ENCODE measurements at places on chromosomes 5 and 9.

DNA sequence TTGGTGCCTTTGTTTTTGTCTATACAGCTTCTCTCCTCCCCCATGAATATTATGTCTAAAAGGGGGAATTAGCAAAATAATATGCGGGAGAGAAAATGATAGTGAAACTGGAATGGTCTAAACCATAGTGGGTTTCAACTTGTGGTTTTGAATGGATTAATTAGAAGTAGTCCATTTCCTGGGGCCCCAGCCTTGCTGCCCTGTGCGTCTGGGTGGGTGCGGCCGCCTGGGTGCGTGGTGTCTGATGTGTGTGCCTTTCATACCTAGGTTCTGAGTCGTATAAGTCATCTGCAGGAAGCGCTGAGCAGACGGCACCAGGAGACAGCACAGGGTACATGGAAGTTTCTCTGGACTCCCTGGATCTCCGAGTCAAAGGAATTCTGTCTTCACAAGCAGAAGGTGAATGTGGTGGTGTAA is 120.0 kb upstream of the CACNA1B start:
- no peaks in the 10 kb centered on the region for H3K4me1 ChIP-seq
- no peak overlapping the region for H3K27ac ChIP-seq
- H3K36me3 ChIP-seq: peaks cover 94% of the 10 kb centered on the region

GRCh38 chr9:75168270-75169178 is 80.2 kb downstream of the OSTF1 start:
- no peak overlapping the region for H3K27ac ChIP-seq
- H3K36me3 ChIP-seq: no peaks in the 10 kb centered on the region

DNA sequence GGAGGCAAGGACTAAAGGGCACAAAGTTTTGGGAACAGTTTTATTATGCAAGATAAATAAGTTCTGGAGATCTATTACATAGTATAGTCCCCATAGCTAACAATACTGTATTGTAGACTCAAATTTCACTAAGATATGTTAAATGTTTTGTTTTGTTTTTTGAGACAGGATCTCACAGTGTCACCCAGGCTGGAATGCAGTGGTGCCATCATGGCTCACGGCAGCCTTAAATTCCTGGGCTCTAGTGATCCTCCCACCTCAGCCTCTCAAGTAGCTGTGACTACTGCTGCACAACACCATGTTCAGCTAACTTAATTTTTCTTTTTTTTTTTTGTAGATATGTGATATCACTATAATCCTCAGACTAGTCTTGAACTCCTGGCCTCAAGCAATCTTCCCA is 109.6 kb downstream of the TRIM32 start:
- no peak overlapping the region for H3K27ac ChIP-seq
- H3K36me3 ChIP-seq: no peaks in the 10 kb centered on the region
- H3K27me3 ChIP-seq: no peaks in the 10 kb centered on the region
- no peak overlapping the region for H3K4me3 ChIP-seq
- no peaks in the 10 kb centered on the region for H3K4me1 ChIP-seq

DNA sequence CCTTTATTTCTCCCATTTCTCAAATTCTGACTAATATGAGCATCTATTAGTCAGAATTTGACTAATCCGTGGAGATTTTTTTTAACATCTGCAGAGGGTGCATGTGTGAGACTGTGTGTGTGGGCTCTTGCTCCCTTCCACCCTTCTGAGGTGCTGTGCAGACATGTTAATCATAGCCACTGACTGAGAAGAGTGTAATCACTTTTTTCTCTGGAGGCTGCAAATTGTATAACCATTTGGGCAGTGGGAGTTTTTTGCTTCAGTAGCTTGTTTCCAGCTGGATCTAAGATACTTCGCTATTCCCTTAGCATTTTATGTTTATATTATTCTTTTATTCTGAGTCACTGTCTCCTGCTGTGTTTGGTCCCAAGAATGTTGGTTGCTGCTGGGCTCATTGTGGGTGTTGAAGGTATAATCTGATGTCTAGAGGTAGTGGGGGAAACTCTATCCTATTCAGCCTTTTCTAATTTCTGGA is 66.2 kb downstream of the ARHGEF28 start:
- no peak overlapping the region for H3K4me3 ChIP-seq
- DNase-seq: no peak
- H3K4me1 ChIP-seq: peaks cover 11% of the 10 kb centered on the region
- H3K27me3 ChIP-seq: no peaks in the 10 kb centered on the region

GRCh38 chr5:111583758-111584203 is 71.4 kb upstream of the STARD4 start:
- no peaks in the 10 kb centered on the region for H3K36me3 ChIP-seq
- no peak for DNase-seq
- H3K4me3 ChIP-seq: no peak overlapping the region
- H3K4me1 ChIP-seq: no peaks in the 10 kb centered on the region
- no peak overlapping the region for H3K27ac ChIP-seq

DNA sequence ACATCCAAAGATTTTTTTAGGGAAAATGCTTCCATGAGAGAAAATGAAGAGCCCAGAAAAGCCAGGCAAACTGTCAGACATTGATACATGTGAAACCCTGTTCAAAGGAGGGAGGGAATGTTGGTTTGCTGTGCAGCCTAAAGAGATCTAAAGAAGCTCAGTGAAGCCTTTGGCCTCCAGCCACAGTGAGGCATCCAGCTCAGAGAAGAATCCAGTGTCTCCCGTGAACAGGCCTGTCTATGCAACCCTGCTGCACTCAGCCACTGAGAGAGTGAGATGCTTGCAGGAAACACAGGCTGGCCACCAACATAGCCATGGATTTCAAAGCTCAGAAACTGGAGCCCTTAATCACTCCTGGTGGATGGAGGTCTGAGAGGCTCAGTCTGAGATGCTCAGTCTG is 171.4 kb upstream of the PLCXD3 start:
- no peak overlapping the region for H3K27ac ChIP-seq
- no peaks in the 10 kb centered on the region for H3K36me3 ChIP-seq
- no peaks in the 10 kb centered on the region for H3K4me1 ChIP-seq

- H3K27me3 ChIP-seq: no peaks in the 10 kb centered on the region
- no peak overlapping the region for H3K4me3 ChIP-seq
- no peak overlapping the region for H3K27ac ChIP-seq
These were observed 209.1 kb downstream of the ADGRV1 start for GRCh38 chr5:90767710-90768109.

- no peak for DNase-seq
- no peaks in the 10 kb centered on the region for H3K36me3 ChIP-seq
- H3K27ac ChIP-seq: no peak overlapping the region
- H3K27me3 ChIP-seq: no peaks in the 10 kb centered on the region
These were observed 41.7 kb upstream of the ZNF354B start for GRCh38 chr5:178818094-178818493.

DNA sequence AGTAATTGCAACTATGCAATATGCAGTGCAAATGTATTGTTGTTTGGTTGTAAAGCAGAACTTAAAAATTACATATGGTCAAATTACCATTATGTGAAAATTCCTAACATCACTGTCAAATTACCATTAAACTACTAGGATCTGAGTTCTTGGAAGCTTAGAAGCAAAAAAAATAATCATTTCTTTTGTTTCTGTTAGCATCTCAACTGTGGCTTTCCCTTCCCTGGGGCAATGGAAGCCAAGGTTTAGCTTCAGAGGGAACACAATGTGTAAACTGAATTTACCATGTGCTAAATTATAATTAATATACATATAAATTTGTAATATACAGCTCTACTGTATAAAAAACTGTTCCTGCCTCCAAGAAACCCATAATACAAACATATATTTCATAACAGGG is 159.4 kb downstream of the GNAQ start:
- no peak overlapping the region for H3K27ac ChIP-seq
- no peak overlapping the region for H3K4me3 ChIP-seq
- peaks cover 3% of the 10 kb centered on the region for H3K4me1 ChIP-seq
- H3K27me3 ChIP-seq: no peaks in the 10 kb centered on the region
- no peaks in the 10 kb centered on the region for H3K36me3 ChIP-seq
- no peak for DNase-seq

GRCh38 chr9:127991017-127991756 is 10.4 kb upstream of the EEIG1 start:
- no peaks in the 10 kb centered on the region for H3K4me1 ChIP-seq
- no peaks in the 10 kb centered on the region for H3K36me3 ChIP-seq

DNA sequence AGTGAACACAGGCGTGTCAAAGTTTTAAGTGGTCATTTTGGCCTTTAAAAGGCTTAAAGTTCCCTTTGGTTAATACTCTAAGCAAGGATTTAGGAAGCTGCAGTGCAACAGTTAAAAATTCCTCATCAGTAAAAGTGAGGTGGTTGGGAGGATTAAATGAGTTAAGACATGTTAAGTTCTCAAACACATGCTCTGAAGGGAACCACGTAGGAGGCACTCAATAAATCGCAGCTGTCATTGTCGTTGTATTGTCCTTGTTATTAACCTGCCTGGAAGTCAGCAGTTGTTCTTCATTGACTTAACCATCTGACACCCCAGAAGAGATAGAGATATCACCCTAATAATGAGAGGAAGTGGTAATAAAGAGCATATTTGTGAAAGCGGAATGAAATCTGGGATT is 247.5 kb downstream of the MARCHF11 start:
- DNase-seq: no peak
- no peak overlapping the region for H3K27ac ChIP-seq
- H3K4me3 ChIP-seq: no peak overlapping the region

DNA sequence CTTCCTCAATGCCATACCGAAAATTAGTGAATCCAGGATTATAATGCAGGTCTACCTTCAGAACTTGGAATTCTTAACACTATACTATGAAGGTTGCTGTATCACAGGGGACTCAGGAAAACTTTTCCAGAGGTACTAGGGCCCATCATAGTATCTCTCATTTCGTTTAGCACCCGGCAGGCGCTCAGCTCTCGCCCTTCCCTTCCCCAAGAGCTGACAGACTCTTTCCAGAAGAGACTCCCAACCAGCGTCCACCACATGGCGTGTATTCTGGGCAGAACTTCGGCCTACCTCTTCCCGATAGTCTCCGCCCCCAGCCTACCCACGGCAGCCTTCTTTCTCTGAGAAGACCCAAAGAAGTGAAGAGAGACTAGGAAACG is 271 bp downstream of the NOL8 start:
- H3K27me3 ChIP-seq: no peaks in the 10 kb centered on the region
- peaks cover 4% of the 10 kb centered on the region for H3K36me3 ChIP-seq
- peak overlapping the region; percentile 72 for H3K4me3 ChIP-seq
- DNase-seq: no peak
- H3K27ac ChIP-seq: no peak overlapping the region
- H3K4me1 ChIP-seq: peaks cover 4% of the 10 kb centered on the region

DNA sequence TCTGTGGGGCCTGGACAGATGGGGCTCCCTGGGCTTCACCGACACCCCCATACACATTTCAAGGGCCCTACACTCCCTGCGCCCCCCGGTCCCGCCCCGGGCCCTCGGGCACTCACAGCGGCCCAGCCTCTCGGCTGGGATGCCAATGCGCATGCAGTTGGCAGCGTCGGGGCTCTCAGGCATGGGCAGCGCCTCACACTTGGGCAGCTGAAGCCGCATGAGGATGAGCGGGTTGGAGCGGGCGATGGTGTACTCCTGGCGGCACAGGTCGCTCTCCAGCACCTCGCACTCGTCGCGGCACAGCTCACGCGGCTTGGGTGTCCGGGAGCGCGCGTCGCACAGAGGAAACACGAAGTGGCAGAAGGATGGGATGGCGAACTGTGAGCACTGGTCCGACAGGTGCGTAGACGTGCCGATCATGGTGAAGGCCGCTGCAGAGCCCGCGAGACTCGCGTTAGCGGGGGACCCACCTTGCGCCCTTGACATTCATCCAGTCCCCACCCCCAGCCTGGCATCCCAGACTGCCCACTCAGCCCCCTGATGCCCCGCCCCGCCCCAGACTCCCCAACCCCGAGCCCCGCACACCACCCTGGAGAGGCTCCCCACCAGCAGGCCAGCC is 216.9 kb downstream of the ROR2 start:
- H3K27ac ChIP-seq: no peak overlapping the region
- H3K4me3 ChIP-seq: no peak overlapping the region
- no peak for DNase-seq
- peaks cover 64% of the 10 kb centered on the region for H3K36me3 ChIP-seq
- no peaks in the 10 kb centered on the region for H3K27me3 ChIP-seq

DNA sequence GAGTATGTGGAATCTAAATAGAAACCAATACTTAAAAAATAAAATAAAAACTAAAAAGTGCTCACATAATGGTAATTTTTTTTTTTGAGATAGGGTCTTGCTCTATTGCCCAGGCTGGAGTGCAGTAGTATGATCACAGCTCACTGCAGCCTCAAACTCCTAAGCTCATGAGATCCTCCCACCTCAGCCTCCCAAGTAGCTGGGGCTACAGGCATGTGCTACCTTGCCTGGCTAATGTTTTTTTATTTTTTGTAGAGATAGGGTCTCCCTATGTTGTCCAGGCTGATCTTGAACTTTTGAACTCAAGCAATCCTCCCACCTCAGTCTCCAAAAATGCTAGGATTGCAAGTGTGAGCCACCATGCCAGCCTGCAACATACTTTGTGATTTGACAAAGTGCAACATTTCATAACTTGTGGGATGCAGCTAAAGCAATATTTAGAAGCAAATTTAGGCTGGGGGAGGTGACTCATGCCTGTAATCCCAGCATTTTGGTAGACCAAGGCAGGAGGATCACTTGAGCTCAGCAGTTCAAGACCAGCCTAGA is 18.4 kb downstream of the AP3B1 start:
- H3K36me3 ChIP-seq: peaks cover 24% of the 10 kb centered on the region
- no peaks in the 10 kb centered on the region for H3K27me3 ChIP-seq
- H3K4me3 ChIP-seq: no peak overlapping the region
- H3K27ac ChIP-seq: no peak overlapping the region

DNA sequence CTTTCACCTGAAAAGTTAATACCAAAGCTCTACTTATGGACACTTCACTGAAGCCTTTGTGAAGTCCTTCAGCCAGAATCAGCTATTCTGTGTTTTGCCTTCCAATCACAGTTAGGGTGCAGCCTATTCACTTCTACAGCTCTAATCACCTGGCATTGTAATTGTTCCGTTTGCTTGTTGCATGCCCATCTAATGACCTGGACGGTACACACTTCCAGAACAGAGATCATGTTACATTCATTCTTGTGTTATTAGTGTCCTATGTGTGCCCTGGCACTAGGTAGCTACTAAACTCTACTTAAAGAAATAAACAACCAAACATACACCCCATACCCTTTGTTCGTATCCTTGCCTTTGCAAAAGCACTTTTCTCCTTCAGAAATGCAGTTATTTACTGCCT is 1162.9 kb upstream of the WWC1 start:
- H3K4me1 ChIP-seq: peaks cover 14% of the 10 kb centered on the region
- no peak overlapping the region for H3K4me3 ChIP-seq
- no peaks in the 10 kb centered on the region for H3K27me3 ChIP-seq
- H3K27ac ChIP-seq: peak overlapping the region; percentile 18
- DNase-seq: peak; percentile 18

- H3K27me3 ChIP-seq: no peaks in the 10 kb centered on the region
- peaks cover 42% of the 10 kb centered on the region for H3K36me3 ChIP-seq
- no peak overlapping the region for H3K4me3 ChIP-seq
- peaks cover 3% of the 10 kb centered on the region for H3K4me1 ChIP-seq
- no peak for DNase-seq
These were observed 196.4 kb downstream of the RFX3 start for GRCh38 chr9:3329361-3329760.

DNA sequence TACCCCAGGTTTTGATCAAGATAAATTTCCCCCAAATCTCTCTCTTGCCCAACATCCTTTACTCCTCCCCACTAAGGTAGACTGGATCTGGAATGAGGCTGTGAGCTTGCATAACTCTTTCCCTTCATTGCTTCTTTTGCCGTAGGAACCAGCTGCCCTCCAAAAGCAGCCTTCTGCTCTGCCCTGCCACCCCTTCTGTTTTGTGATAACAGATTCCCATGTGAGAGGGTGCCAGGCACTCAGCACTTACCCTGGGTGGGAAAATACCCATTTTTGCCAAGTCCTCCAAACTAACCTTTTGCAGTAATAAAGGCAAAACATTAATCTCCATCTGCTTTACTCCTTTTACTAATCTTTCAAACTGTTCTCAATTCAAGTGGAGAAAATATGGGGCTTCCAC is 182.6 kb downstream of the ASTN2 start:
- H3K36me3 ChIP-seq: no peaks in the 10 kb centered on the region
- H3K4me3 ChIP-seq: no peak overlapping the region
- DNase-seq: no peak
- no peak overlapping the region for H3K27ac ChIP-seq
